ENCODE measurements at places on chromosomes 5 and 9. TPM values are rescaled to one million over a fixed set of nuclear protein-coding genes. Genes with fewer than 3 reads are reported as not detected.

DNA sequence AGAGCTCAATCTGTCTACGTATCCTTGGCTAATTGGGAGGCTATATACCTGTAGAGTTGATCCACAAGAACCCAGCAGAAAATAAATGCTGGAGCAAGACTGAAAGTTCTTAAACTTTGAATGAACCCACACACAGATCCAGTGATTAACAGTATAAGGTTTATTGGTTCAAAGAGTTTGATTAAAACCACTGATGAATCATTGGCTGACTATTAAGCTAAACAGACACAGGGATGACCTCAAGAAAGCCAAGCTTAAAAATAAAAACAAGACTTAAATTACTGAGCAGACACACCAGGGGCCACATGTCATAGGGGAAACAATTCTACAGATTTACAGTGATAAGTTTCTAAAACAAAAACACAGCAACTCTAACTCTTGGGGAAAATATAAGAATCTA, 163.6 kb downstream of the SPATA31D1 start:
- no peak for DNase-seq

GRCh38 chr9:5698810-5699556, 70.1 kb downstream of the RIC1 start:
- DNase-seq, result no peak

DNA sequence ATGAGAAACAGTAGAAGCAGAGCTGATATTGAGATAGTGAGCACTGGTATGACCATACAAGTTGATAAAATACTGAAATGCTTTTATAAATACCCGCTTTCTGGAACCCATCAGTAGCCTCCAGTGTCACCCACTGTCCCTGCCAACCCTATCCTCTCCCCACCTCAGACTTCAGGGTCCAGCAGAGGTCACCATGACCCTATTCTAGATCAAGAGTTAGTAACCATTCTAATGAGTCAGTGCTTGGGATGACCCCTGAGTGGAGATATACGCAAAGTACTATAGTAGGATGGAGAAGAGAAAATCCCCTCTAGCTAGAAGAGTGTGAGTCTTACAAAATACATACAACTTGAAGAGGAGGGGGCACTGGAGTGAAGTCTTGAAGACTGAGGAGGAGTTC, 297.9 kb upstream of the BRINP1 start:
- DNase-seq, result no peak

DNA sequence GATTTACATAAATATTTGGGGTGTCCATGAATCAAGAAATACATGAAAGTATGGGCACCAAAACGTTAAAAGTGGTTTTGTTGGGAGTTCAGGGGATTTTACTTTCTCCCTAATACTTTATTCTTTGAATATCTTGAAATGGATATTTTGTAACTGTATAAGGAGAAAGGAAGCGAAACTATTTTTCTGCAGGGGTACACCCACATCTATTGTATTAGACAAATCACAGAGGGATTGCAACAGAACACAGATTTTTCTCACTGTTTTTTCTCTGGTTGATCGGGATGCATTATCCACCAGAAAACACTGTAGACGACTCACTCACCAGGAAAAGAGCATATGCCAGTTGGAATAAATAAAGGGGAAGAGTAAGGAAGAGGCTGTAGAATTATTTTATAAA, 1.2 kb upstream of the RABGAP1 start:
- no peak for DNase-seq

- no peak for DNase-seq
Measured at GRCh38 chr9:22343218-22343611, 103.4 kb upstream of the DMRTA1 start.

Gene DOCK8
- total RNA-seq, result 100 TPM

Gene GABRA6
- not detected for total RNA-seq

Gene LCN9
- not detected for total RNA-seq

Gene CDX1
- not detected for total RNA-seq

Gene EEIG1
- total RNA-seq, result 75.9 TPM

Gene GOLM1
- total RNA-seq, result 19.0 TPM
